MV-4-11 (cell line): ENCODE measurements at places on chromosomes 7 and 10.

GRCh38 chr7:27897001-27897400, 157.0 kb downstream of the TAX1BP1 start:
- no peak for DNase-seq

- DNase-seq: no peak
Measured at GRCh38 chr10:33537066-33537465, 202.6 kb upstream of the NRP1 start.

- peak; percentile 91 for DNase-seq
Measured at GRCh38 chr10:86439544-86439943, 72.9 kb upstream of the GRID1 start.

DNA sequence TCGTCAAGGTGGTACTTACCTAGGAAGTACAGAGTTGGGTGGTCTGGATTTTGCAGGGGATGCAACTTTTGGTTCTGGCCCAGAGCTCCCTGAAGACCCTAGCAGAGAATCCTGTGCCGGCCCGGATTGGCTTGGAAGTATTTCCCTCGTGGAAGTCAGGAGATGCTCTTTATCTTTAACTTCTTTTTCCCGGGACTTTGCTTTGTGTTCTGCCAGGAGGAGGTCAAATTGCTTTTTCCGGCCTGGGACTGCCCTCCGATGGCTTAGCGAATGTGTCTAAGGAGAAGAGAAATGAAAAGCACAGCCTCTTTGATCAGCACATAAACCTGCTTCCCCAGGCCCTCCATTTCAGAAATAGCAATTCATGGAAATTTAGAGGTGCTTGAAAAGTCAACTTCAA, 57.0 kb upstream of the EFCAB10 start:
- no peak for DNase-seq

DNA sequence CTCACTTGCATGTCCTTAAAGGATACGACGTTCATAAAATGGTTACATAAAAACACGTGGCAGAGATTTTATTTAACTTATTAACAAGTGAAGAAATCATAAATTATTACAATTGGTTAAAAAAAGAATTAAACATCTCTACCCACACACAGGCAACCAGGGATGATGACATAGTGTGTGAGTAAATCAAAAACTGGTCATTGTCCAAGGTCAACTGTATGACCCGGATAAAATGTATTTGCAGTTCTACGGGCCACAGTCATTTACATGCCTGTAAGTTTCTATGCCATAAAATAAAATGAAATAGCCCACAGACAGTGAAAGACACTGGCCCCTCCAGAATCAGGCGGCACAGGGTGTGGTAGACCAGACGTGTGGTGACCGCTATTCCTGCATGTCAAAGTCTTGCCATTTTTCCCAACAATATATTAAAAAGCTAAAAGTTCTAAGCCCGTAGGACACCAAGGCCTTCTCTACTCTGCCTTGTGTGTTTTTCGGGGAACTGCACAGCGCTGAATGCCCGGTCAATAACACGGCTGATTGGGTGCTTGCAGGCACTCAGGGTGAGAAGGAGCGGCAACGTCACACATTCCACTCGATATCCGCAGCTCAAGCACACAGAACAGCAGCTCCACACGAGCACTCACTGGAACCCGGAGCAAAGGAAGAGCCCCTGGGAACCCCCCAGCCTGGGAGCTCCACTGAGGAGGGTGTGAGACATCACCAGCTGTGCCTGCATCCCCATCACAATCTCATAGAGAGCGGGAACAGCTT, 143.3 kb upstream of the PPP2R2D start:
- no peak for DNase-seq

DNA sequence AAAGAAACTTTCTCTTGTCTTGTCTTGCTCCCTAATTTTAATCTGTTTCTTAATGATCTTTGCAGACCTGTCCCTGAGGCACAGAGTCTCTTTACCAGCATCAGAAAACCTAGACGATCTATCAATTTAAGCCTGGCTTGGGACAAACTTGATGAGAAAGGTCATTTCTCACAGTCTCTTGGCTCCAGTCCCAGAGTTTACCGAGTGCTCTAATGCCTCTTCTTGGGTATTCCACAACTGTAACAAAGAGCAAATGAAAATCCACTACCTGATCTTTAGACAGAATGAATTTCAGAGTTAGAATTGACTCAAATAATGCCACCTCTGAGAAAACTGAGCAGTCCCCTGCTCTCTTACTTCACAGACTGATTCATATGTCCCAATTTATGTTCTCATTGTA, 106.4 kb upstream of the DNAJB12 start:
- DNase-seq: no peak

- DNase-seq: no peak
Measured at GRCh38 chr10:28971764-28972163, 294.4 kb downstream of the BAMBI start.

DNA sequence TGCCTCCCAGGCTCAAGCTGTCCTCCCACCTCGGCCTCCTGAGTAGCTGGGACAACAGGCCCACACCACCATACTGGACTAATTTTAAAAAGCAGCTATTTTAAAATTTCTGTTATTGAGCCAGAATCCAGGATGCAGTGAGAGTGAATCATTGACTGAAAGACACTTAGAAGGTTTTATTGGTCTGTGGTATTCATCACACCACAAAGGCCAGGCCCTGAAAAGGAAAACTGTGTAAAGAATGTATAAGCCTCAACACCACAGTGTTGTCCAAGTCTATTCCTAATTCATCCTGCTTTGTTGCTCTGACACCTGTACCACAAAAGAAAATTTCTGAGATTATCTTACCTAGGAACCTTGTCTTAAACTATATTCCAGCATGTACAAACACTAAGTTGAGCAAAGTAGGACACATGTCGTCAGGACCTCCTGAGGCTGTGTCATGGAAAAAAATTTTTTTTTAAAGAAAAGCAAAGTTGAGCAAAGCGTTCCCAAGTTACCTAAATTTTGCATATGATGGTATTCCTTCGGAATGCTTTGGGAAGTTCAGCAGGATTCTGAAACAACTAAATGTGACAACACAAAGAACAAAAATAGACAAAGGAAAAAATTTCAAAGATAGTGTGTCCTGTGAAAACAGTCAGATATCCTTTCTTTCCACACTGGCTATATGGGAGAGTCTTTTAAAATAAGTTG, 129.6 kb upstream of the MKLN1 start:
- DNase-seq: peak; percentile 50

GRCh38 chr7:33459340-33459751, 330.0 kb downstream of the BBS9 start:
- DNase-seq: no peak
